Neural progenitor cell (in vitro differentiated cells): ENCODE measurements at places on chromosomes 1 and 21.

DNA sequence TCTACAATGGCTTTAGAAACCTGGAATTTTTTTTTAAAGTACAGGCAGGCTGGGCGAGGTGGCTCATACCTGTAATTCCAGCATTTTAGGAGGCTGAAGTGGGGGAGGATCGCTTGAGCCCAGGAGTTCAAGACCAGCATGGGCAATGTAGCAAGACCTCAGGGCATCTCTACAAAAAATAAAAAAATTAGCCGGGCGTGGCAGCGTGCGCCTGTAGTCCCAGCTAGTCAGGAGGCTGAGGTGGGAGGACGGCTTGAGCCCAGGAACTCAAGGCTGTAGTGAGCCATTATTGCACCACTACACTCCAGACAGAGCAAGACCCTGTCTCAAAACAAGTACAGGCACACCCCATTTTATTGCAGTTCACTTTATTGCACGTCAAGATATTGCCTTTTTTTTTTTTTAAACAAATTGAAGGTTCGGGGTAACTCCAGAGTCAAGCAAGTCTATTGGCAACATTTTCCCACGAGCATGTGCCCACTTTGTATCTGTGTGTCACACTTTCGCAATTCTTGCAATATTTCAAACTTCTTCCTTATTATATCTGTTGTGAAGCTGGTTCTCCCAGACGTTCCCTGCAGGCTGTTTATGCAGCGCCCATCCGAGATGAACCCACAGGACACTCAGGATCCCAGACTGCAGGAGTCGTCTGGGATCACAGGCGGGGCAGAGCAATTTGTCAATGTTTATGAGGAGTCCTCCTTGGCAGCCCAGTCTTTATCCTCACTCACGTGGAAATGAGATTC, 4.7 kb downstream of the HES2 start:
- no peak for DNase-seq

- DNase-seq: no peak
Observed at GRCh38 chr1:18336801-18337200, 143.9 kb upstream of the KLHDC7A start.

GRCh38 chr1:92536211-92536979, 49.7 kb upstream of the GFI1 start:
- DNase-seq: no peak

DNA sequence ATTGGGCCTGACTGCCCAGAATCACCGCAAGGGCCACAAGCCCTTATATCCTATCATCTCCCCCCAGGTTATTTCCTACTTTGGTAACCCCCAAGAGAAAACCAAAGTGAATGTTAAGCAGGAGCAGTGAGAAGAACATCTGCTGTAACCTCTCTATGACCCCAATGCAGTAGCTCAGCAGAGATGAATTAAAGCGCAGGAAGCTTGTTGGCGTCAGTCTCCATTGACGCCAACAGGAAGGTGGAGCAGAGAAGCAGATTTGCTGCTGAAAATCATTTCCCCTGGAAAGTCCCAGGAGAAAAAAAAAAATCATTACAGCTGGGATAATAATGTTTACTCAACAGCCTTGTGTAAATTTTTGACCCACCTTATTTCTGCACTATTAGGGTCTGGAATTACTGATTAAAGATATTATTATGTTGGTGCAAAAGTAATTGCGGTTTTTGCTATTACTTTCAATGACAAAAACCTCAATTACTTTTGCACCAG, 33.2 kb upstream of the FAM163A start:
- DNase-seq: no peak

DNA sequence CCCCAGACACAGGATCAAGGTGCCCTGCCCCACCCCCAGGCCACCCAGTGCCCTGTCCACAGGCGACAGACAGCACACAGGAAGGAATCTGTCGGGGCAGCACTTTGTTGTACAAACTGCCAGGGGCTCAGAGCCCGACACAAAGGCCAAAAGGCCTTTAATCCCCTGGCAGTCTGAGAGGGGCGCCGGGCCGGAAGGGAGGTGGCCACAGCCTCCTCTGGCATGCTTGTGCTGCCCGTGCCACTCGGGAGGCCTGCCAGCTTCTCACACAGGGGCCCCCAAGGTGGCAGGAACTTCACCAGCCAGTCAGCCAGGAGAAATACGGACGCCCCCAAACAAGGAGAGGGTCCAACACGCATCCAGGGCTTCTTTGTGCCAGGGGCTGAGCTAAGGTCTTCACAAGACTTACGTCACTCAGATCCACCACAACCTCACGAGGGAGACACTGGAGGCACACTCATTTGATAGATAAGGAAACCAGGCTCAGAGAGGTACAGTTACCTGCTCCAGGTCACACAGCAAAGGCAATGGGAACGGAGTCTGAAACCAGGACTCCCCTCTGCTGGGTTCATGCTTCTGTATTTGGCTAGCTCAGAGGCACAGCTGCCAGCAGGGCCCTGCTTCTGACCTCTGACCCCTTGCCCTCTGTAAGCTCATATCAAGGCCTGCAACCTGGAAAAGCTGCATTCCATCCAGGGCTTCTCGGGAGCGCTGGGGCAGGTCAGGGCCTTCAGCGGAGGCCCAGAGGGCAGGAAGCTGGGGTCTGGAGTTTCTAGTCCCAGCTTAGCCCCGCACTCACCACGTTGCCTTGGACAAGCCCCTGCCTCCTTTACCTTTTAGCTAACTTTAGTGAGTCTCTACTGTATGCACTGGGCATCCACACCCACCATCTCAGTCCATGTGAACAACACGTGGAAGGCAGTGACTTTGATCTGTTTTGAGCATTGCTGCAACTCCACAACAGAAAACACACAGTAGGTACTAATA, 34.8 kb downstream of the HSPG2 start:
- peak; percentile 69 for DNase-seq

- no peak for DNase-seq
Observed at GRCh38 chr1:26353976-26354820, at the start of gene CRYBG2. Gene CRYBG2 (minus strand): TSS chr1:26354130. CDS start chr1:26346657, 7,473 bp downstream.
